ENCODE measurements at places on chromosomes 6 and 20.

- DNase-seq: no peak
These were observed 302.3 kb downstream of the HIVEP2 start for GRCh38 chr6:142642651-142643050.

DNA sequence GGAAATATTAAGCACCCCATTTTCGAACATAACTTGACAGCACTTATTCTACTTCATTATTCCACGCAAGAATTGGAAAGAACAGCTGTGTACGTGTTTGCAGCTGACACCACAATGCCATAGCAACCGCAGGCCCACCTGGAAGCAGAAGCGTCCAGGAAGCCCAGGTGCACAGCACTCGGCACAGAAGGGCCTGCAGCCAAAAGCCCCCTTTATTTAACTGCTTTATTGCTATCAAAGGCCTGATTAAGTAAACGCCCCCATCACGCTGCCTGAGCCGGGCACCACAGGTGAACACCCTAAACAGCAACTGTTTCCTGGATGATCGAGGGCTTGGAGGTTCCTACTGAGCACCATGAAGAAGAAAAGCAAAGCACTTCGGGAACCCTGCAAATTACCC is 6.3 kb downstream of the TAF4 start:
- no peak for DNase-seq

DNA sequence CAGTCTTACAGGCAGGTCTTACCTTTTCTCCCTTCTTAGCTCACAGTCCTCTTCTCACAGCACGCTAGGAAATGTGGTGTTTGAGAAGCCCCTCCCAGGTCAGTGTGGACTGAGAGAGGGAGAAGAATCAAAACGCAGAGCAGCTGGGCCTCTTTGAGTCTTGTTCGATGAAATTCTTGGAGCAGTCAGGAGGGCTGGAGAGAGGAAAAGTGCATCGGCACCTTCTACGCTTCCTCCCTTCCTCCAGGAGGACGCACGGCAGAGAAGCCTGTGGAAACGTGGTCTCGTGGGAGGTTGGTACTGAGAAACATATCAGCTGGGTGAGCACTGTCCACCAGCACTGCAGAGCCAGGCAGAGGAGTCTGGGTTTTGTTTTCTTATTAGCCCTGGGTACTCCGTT is 52.7 kb downstream of the TXLNB start:
- DNase-seq: no peak

DNA sequence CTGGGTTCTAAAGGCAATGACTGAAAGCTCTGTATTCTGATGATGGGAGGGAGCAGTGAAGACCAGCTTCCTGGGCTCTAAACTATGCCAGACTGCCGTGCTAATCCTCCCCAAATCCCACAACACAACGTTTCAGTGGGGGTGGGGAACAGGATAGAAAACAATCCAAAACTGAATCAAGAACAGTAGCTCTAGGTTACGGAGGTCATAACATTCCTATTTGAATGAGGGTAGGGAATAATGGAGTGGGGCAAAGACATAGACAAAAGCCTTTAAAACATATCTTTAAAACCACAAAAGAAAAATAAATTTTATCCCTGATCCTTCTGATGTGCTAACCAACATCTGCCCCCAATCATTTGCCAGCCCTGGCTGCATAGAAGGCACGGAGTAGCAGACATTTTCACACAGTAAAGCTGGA is 7.8 kb downstream of the USP49 start:
- no peak for DNase-seq

GRCh38 chr6:87078983-87079616 is 15.8 kb downstream of the CGA start:
- peak; percentile 14 for DNase-seq

DNA sequence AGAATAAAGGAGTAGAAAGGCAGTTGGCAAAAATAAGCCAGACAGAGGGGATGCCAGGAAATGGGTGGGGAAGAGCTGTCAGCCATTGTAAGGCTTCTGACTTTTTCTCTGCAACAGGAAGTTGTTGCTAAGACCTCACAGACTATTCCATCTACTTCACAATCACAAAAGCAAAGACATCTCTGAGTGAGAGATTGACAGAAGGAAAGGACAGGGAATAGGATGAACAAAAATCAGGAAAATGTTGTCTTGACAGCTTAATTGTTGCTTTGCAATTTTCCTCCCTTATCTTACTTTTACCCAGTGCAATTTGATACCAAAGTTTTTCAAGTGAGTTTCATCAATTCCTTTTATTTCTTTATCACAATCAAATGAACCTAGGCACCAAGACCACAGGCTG is 291.2 kb downstream of the CBLN4 start:
- no peak for DNase-seq

GRCh38 chr6:56499095-56499494 is 143.6 kb downstream of the DST start:
- DNase-seq: no peak

DNA sequence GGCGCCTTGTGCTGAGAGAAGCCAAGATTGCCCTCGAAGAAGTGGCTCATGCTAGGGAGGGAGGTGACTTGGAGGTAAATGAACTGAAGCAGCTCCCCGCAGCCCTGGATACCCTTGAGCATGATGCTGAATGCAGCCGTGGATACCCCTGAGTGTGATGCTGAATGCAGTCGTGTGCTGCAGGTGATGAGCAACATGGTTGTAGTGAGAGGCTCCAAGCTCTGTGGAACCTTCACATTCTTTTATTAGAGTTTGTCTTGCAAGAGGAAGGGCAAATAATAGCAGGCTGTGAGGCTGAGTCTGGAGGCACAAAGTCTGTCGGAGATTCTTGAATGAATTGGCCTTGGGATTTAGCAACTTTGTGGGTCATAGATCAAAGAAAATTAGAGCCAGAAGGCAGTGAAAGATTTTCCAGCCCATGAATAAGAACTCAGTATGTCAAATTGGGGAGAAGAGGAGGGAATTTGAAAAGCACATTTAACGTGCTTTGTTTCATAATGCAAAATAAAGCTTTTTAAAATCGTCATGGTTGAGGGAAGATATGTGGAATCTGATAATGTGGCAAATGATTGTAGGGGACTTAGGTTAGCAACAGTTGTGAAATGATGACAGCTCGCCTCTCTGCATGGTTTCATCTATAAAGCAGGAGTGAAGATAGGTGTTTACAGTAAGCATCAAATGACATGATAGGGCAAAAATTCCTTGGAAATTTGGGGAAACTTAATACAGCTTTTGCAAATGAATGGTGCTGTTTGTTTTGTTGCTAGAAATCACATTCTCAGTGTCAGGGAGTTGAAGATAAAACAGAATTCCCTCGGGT is 120.1 kb upstream of the TIAM2 start:
- DNase-seq: no peak

DNA sequence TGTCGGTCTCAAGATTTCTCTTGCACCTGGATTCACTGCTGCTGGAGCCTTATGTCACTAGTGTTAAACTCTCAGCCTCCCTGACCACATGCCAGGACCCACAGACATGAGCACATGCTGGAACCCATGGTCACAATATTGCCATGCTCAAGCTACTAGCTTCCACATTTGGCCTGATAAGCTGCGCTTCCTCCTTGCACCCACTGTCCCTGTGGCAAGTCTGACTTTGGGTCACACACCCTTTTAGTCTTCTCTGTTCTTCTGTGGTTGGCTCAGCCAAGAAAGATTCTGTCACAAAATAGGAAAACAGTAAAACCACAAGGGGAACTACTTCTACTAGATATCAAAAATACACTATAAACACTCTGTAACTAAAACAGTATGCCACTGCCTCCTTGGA is 68.9 kb upstream of the HDAC2 start:
- DNase-seq: no peak

DNA sequence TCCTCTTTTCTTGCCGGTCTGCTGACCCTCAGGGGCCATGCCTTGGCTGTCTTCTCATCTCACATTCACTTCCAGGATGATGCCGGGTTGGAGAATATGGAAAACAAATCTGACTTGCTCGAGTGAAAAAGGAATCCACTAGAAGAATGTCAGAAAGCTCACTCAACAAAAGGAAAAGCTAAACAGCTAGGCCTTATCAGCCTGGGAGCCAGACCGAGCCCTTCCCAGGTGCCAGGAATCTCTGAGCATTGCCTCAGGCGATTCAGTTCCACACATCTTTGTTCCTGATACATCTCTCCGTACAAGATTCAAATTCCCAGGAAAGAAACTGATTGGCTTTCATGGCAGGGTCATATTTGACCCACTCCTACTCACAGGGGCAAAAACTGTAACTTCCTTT is 9.2 kb upstream of the OSER1 start:
- DNase-seq: no peak

GRCh38 chr6:155248008-155249001 is 15.5 kb upstream of the CLDN20 start:
- no peak for DNase-seq

- DNase-seq: no peak
These were observed 253.0 kb downstream of the ARID1B start for GRCh38 chr6:157029980-157030690.

- DNase-seq: no peak
These were observed 1.7 kb upstream of the CD24 start for GRCh38 chr6:106976270-106976669.

DNA sequence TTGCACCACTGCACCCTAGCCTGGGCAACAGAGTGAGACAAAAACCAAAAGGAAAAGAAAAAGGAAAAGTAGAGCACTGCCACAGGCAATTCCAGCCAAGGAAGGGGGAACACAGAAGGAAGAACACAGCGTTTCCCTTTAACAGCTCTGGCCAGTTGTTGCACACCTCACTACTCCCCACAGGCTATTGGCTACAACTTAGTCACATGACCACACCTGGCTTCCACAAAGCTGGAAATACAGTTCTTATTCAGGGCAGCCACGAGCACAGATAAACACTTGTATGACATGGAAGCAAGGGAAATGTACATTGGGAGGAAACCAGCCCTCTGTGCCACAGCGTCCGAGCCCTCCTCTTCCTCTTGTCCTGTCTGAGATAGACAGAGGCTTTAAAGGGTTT is 249.0 kb upstream of the JARID2 start:
- no peak for DNase-seq

- DNase-seq: no peak
These were observed 729 bp downstream of the TSPYL4 start for GRCh38 chr6:116253188-116253504.

GRCh38 chr6:14706378-14706929 is 539.4 kb upstream of the JARID2 start:
- no peak for DNase-seq

GRCh38 chr6:137099689-137100403 is 55.1 kb upstream of the IL20RA start:
- DNase-seq: no peak

GRCh38 chr6:74871757-74872156 is 334.1 kb downstream of the COL12A1 start:
- no peak for DNase-seq

GRCh38 chr6:26401389-26401986 is 587 bp upstream of the BTN3A1 start:
- DNase-seq: no peak

- DNase-seq: no peak
These were observed 192.7 kb downstream of the KHDC1L start for GRCh38 chr6:73032586-73032985.

- DNase-seq: no peak
These were observed 631.4 kb downstream of the CDH26 start for GRCh38 chr20:60589623-60590022.

- no peak for DNase-seq
These were observed 72.6 kb upstream of the ZNF184 start for GRCh38 chr6:27545271-27546046.

GRCh38 chr6:126335210-126335609 is 4.7 kb upstream of the CENPW start:
- no peak for DNase-seq

- DNase-seq: no peak
These were observed 113.9 kb downstream of the GMPR start for GRCh38 chr6:16352258-16352635.

- DNase-seq: no peak
These were observed 179.4 kb upstream of the AFDN start for GRCh38 chr6:167647306-167647705.

GRCh38 chr20:46700481-46700880 is 9.0 kb upstream of the SLC2A10 start:
- DNase-seq: no peak

DNA sequence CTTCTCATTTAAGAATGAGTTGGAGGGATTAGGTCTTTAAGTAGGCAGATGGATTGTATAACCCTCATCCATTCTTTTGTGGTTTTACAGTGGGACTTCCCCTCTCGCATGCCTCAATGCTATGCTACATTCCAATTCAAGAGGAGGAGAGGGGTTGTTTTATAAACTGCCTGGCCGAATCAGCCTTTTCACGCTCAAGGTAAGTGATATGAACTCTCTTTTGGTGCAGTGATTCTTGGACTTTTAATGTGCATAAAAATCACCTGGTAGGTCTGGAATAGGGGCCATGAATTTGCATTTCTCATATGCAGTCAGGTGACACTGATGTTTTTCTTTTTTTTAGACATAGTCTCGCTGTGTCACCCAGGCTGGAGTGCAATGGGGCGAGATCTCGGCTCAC is 10.8 kb downstream of the ASXL1 start:
- DNase-seq: no peak

- DNase-seq: no peak
These were observed 85.0 kb upstream of the SMLR1 start for GRCh38 chr6:130742131-130742681.

- DNase-seq: no peak
These were observed 2.8 kb upstream of the PARD6B start for GRCh38 chr20:50728486-50728980.

GRCh38 chr20:20518263-20518662 is 150.4 kb downstream of the INSM1 start:
- DNase-seq: no peak

- no peak for DNase-seq
These were observed 929.6 kb downstream of the C6orf118 start for GRCh38 chr6:164379795-164380194.

GRCh38 chr6:75023634-75024033 is 182.2 kb downstream of the COL12A1 start:
- no peak for DNase-seq

GRCh38 chr6:35388030-35388429 is 45.7 kb downstream of the PPARD start:
- DNase-seq: no peak

- no peak for DNase-seq
These were observed 17.5 kb downstream of the PTK7 start for GRCh38 chr6:43093436-43094289.

- no peak for DNase-seq
These were observed 142.5 kb upstream of the FERMT1 start for GRCh38 chr20:6265204-6265904.

GRCh38 chr6:4645713-4646360 is 130.4 kb upstream of the CDYL start:
- no peak for DNase-seq

DNA sequence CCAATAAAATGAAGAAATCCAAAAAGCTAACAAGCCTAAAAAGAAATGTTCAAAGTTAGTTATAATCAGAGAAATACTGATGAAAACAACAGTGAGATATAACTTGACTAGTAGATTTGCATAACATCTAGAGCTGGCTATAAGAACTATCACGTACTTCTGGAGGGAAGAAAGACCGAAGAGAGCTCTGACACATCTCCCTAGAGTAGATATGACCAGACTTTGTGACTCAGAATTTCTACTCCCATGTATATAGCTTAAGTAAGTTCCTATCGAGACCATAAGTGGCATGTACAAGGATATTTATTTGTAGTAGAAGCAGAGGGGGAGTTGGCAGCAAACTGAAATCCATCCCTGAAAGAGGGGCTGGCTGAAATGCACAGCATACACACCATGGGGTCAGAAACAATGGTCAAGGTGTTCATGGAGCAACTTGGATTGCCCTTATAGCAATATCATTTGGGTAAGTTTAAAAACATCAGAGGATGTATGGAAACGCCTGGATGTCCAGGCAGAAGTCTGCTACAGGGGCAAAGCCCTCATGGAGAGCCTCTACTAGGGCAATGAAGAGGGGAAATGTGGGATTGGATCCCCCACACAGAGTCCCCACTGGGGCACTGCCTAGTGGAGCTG is 25.6 kb upstream of the IL17A start:
- DNase-seq: no peak

- DNase-seq: no peak
These were observed 7.6 kb upstream of the SYNDIG1 start for GRCh38 chr20:24461848-24462247.
